Stimulated activated naive CD8-positive, alpha-beta T cell treated with anti-CD3 and anti-CD28 coated beads, Interleukin-15, Interleukin-2, amounts not matched to agents 100 U/mL and 50 U/mL, for 24 hours (primary cell): ENCODE measurements at places on chromosomes 12 and 14.

- no peak for DNase-seq
Observed at GRCh38 chr12:78767264-78767981, 97.2 kb upstream of the SYT1 start.

DNA sequence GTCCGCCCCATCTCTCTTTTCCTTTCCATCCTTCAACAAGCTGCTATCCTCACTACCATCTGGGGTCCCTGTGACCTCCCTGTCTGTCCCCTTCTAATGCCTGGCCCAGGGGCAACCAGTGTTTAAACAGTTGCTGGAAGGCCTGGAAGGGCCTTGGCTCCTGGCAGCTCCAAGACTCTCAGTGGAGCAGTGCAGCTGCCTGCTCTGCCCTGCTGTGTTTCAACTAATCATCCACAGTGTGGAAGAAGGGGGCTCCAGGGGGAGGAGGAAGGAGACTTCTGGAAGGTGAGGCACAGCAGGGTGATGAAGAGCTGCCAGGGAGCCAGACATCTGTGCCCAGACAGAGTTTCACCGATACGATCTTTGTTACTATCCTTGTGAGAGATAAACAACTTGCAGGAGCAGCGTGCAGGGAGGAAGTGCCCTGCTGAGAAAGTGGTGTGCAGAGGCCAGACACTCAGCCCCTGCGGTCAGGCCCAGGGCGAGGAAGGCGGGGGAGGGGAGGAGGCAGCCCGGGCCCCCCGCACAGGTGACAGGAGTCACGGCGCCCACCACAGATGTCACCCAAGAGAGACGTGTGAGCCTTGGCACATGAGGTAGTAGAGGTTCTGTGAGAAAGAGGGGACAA lies 1061.8 kb downstream of the BCL11B start:
- peak; percentile 71 for DNase-seq

DNA sequence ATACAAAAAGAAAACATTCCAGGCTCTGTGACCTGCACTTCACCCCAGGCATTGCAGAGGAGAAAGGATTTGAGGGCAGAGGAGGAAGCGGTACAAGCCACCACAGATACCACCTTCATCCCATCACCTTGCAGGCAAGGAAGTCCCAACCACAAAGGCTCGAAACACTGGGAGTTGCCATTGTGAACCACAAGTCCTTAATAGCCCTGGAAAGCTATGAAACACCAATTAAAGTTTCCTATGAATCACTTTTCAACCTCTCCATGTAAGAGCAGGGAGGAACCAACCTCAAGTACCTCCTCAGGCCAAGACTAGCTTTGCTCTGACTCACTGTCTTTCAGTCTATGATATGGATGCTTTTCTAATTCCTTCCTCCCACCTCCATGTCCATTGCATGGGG lies 27.0 kb downstream of the MAP3K9 start:
- DNase-seq, result peak; percentile 21

GRCh38 chr14:104908303-104908702 lies 16.4 kb upstream of the PLD4 start:
- DNase-seq, result no peak

DNA sequence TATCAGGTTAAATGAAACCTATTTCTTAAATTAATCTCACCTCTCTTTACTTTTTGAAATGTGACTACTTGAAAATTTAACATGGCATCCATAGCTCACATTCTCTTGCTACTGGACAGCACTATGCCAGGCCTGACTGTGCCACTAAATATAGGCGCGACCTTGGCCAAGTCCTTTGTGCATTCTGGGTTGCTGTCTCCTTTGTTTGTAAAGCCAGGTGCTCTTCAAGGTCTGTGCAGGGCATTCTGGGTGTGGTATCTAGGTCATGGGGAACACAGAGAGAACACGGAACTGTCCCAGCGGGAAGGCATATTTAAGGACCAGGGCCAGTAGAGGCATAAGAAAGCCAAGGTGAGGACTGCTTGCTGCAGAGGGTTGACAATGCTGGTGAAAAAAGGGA lies 121.2 kb downstream of the ZNF664 start:
- DNase-seq, result no peak

DNA sequence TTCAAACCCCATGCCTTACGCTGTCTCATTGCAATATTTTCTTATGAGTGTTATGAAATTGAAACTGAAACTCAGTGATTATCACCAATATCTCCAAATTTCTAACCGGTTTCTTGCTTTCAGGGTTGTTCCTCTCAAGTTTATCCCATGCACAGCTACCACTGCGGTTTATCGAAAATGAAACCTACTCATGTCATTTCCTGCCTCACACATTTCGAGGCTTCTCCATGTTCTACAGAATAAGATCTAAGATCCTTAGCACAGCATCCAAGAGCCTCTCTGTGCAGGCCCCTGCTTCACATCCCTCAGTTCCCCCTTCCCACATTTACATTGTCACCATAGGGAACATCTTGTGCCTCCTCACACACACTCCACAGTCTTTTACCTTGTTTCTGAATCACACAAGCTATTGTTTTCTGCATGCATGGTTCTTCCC lies 45.5 kb upstream of the FAR2 start:
- DNase-seq, result peak; percentile 20

DNA sequence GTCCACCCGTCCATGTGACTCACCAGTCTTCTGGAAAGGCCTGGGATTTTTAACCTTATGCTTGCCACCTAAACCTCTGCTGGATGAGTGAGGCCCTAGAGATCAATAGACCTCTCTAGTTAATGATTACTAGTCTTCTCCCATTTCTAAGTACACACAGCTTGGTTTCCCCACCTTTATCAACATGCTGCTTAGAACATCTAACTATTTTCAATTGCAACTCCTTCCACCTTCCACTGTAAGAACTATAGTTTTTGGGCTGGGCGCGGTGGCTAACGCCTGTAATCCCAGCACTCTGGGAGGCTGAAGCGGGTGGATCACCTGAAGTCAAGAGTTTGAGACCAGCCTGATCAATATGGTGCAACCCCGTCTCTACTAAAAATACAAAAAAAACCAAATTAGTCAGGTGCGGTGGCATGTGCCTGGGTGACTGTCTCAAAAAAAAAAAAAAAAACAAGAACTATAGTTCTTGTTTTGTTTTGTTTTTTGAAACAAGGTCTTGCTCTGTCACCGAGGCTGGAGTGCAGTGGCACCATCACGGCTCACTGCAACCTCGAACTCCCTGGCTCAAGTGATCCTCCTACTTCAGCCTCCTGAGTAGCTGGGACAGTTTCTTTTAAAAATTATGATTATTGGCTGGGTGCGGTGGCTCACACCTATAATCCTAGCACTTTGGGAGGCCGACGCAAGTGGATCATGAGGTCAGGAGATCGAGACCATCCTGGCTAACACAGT lies 18.7 kb upstream of the MDM2 start:
- DNase-seq, result no peak

DNA sequence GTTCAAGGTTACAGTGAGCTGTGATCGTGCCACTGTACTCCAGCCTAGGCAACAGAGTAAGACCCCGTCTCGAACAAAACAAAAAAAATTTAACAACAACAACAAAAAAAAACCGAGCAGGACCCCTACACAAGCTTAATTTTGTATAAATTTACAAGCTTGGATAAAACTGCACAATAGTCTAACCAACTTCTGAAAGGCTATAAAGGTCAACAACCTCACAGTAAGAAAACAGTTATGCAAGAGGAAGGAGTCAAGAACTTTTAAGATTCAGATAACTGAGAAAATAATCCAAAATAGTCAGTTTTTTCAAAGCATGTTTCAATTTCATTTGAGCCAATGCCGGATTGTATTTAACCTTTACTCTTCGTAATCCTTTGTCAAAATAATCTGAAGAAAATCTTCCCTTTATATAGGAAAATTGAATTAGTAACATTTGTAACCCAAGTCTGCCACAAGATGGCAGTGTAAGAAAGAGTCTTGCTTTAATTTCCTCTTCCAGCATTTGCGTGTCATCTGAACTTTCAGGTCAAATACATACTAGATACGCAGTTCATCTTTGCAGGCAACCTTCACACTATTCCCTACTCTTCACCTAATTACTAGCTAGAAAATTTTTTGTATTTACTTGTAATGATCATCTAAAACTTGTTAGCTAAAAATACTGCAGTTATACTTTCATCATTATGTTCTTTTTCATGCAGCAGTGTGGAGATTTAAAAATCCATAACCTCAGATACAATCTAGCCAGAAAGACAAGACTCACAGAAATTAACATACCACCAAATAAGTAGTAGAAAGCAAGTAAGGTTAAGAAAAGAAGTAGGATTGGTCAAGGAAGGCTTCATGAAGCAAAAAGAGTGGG lies 5.8 kb downstream of the CCNB1IP1 start:
- no peak for DNase-seq

DNA sequence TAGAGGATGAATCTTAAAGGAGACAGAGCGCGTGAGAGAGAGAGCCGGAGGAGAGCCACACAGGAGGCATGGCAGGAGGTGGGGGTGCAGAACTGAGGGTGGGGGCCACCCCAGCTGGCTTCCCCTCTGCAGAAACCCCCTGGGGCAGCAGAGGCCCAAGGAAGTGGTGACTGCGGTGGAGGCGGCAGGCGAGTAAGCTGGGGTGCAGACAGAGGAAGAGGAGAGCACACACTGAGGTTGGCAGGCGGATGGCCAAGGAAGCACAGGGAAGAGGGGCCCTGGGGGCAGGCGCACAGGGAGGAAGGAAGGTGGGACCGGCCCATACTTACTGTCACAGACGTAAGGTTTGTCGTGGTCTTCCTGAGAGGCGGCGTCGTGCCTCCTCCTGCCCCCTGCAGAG lies 179.8 kb downstream of the DPF3 start:
- DNase-seq, result peak; percentile 66

DNA sequence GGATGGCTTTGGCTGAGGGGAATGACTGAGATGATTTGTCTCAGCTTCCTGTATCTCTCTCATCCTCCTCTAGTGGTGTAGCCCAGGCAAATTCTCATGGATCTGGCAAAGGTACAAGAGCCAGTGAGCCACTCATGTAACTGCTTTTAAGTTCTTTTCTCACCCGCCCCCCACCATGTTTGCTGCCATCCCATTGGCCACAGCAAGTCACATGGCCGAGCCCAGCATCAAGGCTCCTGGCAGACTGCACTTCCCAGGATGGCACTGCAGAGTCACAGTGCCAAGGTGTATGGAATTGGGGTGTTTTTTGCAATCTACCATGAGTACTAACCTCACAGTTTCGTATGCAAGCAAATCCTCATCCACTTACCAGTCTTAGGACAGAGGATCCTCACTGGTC lies 50.9 kb downstream of the CHST11 start:
- DNase-seq, result no peak

GRCh38 chr12:16788506-16789203 lies 182.7 kb upstream of the LMO3 start:
- DNase-seq, result no peak

DNA sequence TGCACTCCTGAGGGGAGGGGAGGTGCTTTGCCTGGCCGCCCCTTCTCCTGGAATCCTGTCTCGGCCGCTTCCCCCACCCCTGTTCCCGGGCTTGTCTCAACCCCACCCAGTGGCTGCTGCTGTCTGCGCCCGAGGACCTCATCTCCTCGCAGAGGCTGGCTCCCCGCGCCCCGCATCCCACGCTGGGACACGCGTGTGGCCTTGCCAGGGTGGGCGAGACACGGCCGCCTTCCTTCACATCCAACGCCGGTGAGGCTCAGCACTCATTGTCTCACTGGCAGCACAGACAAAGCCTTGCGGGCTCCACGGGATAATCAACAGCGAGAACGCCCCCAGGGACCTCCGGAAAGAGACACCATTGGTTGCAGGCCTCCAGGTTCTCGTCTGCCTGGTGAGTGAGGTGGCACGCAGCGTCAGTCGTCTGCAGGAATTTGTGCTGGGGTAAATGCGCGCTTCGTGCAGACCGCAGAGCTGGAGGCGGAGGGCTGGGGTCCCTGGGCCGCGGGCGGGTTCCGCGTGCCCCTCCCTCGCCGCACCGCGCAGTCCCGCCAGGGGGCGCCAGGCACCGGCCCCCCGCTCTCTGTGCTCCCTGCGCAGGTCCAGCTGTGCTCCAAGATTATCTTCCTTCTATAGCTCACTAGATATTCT lies 26.8 kb downstream of the CCDC177 start:
- peak; percentile 63 for DNase-seq
